ENCODE measurements at places on chromosomes 2 and 18.

DNA sequence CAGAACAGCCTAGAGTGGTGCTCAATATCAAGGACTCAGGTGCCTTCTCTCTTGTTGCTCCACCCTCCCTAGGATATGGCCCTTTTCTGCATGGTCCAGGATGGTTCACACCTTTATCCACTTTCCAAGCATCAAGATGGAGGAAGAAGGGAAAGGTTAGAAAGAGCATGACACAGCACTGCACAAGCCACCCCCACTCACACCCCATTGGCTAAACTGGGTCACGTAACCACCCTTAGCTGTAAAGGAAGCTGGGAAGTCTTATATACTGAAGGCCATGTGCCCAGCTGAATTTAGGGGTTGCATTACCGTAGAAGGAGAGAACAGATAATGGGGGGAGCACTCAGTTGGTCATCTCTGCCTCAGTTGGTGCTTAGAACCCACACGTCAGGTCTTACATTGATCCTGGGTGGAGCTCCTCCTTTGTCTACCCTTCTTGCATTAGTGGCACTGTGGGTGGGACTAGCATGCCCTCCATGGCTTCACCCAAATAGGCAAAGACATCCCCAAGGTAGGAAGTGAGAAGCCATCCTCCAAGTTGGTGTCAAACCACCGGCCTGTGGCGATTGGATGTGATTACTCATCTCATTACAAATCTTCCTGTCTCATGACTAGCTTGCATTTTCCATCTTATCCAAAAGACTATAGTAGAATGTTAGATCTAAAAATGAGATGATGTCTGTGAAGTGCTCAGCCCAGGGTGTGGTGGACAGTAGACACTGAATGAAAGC, 248.5 kb downstream of the HAUS1 start:
- DNase-seq = no peak

GRCh38 chr18:8974696-8975095, 127.8 kb upstream of the NDUFV2 start:
- DNase-seq = no peak

DNA sequence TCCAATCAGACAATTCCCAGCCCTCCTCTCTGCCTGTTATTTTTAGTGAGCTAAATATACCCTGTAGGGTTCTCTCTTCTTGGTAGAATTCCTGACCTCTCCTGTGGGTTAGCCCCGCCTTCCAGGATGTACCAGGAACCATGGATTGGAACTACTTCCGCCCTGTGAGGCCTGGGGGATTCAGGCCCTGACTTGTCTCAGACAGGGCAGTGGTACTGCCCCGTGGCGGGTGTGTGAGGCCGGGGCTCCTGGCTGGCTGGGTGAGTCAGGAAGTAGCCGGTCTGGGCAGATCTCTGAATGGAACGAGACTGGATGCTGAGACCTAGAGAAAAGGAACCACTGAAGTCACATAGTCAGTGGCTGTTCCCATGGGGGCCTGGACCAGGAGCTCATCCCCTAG, 50.5 kb downstream of the DYSF start:
- no peak for DNase-seq

- no peak for DNase-seq
Observed at GRCh38 chr2:86003967-86004366, 101.7 kb downstream of the POLR1A start.

- no peak for DNase-seq
Observed at GRCh38 chr2:29755829-29756228, 165.6 kb downstream of the ALK start.

- DNase-seq = no peak
Observed at GRCh38 chr2:117888897-117889296, 74.4 kb downstream of the DDX18 start.

- no peak for DNase-seq
Observed at GRCh38 chr18:59546188-59546587, 151.0 kb downstream of the CCBE1 start.

DNA sequence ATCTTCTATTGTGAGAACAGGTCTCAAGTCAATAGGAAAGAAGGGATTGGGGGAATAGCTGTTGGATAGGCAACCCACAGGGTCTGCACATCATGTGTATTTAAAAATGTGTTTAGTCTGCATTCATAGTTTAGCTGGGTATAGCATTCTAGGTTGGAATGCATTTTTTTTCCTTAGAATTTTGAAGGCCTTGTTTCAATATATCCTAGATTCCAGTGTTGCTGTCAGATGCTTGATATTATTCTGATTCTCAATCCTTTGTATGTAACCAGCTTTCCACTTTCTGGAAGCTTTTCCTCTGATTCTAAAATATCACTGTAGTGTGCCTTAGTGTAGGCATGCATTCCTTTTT, 9.0 kb upstream of the ATP8B1 start:
- DNase-seq = no peak

- DNase-seq = no peak
Observed at GRCh38 chr2:235594041-235594440, 100.2 kb downstream of the AGAP1 start.

- no peak for DNase-seq
Observed at GRCh38 chr2:111706481-111707001, 177.5 kb downstream of the ANAPC1 start.
